Dermis blood vessel endothelial cell (primary cell): ENCODE measurements at places on chromosomes 11 and 22.

GRCh38 chr11:18259259-18259658 is 6.8 kb upstream of the SAA1 start:
- no peak for DNase-seq

DNA sequence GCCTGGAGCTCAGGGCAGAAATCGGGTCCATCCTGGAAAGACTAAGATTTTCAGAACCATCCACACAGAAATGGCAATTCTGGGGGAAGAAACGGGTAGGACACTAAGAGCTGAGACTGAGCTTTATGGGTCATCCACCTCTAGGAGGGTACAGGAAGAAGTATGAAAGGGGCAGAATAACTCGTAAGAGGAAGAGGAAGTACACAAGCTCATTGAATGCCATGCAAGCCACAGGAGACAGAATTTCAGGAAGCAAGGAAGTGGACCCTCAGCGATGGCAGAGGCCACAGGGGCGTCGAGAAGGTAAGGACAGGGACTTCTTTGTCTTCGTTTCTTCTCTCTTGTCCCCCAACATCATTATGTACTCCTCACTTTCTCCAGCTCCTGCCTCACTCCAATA is 169.6 kb downstream of the MAML2 start:
- no peak for DNase-seq

GRCh38 chr11:117610901-117611300 is 186.1 kb downstream of the DSCAML1 start:
- DNase-seq, result no peak

GRCh38 chr11:75627906-75628668 is 40.8 kb downstream of the MAP6 start:
- no peak for DNase-seq

DNA sequence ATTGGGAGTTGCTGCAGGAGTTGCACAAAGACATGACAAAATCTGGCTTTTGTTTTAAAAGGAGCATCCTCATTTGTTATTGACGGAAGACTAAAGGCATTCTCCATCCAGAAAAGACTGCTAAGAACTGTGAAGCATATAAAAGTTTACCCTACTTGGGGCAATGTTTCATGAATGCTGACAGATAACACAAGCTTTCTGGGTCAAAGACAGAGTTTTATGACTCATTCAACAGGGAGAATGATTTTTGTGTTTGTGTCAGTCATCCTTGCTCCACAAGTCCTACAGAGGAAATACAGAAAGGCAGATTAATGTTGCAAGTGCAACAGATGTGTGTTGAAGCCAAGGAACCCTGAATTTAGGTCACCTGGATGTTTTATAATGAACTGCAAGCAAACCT is 2.5 kb downstream of the GLYATL1 start:
- no peak for DNase-seq

DNA sequence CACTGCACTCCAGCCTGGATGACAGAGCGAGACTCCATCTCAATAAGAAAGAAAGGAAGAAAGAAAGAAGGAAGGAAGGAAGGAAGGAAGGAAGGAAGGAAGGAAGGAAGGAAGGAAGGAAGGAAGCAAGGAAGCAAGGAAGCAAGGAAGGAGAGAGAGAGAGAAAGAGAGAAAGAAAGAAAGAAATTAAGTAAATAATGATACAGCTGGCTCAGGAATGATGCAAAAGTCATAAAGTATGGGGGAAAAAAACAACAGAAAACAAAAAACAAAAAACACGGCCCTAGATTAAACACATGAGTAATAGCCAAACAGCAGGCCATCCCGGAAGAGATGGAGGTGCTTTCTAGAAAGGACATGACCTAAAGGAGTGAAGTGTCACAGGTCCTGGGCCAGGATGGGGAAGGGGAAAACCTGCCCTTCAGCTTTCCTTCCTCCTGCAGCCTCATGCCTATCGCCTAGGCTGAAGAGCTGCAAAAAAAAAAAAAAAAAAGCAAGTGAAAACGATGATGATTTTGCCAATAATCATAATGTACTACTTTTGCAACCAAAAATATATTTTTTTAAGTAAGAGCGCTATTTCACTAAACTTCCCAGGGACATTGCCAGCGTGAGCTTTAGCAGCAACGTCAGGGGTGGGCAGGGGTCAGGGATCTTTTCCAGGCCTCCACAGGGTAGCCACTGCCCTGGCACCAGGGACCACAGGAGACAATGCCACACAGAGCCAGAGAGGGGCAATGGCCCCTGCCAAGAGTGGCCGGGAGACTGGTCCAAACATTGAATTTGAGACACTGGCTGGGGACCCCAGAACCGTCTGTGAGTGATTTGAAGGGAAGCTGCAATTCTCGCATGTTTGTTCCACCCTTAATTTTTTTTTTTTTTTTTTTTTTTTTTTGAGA is 28.2 kb upstream of the TMPRSS4 start:
- no peak for DNase-seq

DNA sequence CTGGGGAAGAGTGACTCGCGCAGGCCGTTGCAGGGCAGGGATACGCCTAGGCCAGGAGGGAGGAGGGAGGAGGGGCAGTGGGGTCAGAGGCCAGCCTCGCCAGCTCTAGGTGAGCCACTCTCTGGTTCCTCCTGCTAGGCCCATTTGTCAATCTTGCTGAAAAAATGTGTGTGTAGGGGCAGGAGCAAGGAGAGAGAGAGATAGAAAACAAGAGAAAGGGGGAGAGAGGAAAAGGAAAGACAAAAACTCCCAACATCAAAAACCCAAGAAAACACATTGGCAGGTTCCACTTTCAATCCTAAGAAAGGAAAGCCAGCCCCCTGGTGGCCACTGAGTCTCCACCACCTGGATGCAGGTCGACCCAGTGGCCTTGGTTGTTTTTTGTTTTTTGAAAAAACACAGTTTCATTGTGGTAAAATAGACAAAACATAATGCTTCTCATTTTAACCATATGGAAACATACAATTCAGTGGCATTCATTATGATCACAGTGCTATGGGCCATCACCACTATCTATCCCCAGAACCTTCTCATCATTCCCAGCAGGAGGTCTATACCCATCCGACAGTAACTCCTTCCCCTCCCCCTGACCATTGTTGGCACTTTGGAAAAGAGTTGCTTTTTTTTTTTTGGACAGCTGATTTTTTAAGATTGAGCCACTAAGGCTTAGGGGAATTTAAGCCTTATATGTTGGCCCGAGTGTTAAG is 10.9 kb downstream of the OMP start:
- DNase-seq, result peak; percentile 62

- DNase-seq, result no peak
Measured at GRCh38 chr11:110947096-110947495, 234.9 kb upstream of the ARHGAP20 start.

DNA sequence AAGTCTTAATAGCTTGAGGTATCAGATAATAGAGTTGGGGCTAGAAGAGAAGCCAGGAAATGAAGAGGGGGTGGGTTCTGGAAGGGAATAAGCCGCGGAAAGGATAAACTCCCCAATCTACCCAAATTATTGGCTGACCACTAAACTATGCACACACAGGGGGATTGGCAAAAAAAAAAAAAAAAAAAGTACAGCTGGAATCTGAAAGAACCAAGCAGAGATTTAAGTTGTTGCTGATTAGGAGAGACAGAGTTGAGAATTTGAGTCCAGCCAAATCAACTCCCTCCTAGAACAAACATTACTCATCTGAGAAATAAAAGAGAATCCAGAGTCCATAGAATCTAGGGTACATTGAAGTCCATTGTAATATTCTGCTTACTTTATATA is 134.9 kb downstream of the CCDC81 start:
- no peak for DNase-seq

DNA sequence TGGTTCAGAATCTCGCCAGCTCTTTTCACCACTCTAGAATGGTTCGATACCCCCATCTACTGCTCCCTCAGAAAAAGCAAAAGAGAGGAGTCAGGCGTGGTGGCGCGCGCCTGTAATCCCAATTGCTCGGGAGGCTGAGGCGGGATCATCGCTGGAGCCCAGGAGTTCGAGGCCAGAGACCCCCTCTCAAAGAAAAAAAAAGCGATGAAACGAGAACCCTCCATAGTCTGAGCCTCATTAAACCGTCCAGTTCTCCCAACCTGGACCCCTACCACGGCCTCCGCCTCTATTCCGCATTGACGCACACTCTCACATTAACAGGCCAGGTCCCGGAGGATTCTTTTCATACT is 439 bp downstream of the SPA17 start:
- DNase-seq, result peak; percentile 7

DNA sequence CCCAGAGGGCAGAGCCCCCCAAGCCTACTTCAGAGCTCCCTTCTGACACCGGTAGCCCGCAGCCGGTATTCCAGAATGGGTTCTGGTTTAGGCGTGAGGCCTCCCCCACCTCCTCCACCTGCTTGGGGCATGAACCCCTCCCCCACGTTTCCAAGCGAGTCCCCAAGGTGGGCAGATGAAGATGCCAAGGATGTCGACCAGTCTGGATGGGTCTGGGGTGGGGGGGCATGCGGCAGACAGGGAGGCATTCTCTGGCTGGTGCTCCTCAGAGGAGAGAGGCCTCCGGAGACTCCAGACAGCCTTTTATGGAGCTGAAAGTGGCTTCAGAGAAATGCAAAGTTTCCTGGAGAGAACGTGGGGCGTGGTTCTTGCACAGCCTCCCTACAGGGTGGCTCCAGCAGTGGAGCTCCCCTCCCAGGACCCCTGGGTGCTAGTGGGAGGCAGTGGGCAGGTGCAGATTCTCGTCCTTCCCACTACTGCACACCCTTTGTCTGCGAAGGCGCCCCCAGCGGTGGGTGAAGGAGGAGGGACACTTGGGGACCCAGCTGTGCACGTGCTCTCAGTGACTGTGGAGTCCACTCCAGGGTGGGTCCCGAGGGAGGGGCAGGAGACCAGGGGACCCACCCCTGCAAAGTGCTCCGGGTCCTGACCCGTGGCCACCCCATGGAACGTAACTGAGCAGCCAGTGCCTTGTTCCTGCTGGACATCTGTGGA is 4.2 kb downstream of the CCND1 start:
- no peak for DNase-seq

DNA sequence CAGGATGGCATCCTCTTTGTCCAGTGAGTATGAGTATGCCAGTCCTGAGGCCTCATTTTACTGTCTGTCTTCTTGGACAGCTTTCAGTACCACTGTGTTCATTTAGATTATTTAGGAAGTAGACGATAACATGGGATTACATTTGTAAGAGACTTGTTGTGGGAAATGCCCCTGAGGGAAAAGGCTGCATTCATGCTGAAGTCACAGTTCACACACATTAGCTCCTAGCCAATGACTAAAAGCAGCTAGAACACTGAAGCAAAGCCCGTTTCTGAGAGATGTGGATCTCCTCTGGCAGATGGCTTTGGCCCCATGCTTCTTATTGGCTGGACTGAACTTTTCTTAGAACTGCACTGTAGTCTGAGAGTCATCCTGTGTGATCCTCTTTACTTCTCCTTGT is 242.4 kb downstream of the FAM76B start:
- DNase-seq, result no peak

DNA sequence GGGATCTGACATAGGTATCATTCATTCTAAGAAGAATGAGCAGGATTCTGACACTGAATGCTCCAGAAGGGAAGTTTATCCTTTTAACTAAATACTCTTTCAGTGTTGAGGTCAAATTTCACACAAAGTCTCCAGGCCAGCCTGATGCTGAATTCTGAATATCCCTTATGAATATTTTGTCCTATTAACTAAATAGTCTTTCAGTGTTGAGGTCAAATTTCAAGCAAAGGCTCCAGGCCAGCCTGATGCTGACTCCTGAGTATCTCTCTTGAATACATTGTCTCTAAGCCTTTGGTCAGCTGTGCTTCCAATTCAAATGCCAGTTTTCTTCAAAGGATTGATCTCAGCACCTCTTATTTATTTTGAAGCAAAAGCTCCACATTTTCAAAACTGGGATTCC is 676.8 kb downstream of the NTM start:
- no peak for DNase-seq

GRCh38 chr22:41524809-41525449 is 19.3 kb downstream of the POLR3H start:
- DNase-seq, result peak; percentile 50

- no peak for DNase-seq
Measured at GRCh38 chr11:45941285-45941684, 18.8 kb downstream of the LARGE2 start.

- peak; percentile 65 for DNase-seq
Measured at GRCh38 chr22:37601540-37602442, 6.8 kb upstream of the GGA1 start.

DNA sequence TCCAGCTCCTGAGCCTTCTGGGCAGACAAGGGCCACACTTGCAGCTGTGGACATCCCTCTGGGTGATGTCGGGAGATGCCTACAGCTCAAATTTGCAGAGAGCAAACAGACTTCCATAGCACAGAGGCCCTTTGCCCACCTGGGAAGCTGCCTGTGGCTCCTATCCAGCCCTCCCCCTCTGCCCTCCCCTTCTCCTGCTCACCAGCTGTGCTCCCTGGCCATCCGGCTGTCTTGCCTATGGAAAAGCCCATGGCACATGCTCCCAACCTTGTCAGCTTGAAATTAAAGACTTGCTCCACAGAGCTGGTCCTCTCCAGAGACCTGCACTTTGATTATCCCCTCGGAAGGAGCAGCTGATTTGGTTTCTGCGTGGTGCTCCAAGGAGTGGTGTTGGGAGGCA is 118.9 kb upstream of the NECTIN1 start:
- DNase-seq, result no peak

- no peak for DNase-seq
Measured at GRCh38 chr22:42431401-42432019, 693 bp downstream of the NFAM1 start.

DNA sequence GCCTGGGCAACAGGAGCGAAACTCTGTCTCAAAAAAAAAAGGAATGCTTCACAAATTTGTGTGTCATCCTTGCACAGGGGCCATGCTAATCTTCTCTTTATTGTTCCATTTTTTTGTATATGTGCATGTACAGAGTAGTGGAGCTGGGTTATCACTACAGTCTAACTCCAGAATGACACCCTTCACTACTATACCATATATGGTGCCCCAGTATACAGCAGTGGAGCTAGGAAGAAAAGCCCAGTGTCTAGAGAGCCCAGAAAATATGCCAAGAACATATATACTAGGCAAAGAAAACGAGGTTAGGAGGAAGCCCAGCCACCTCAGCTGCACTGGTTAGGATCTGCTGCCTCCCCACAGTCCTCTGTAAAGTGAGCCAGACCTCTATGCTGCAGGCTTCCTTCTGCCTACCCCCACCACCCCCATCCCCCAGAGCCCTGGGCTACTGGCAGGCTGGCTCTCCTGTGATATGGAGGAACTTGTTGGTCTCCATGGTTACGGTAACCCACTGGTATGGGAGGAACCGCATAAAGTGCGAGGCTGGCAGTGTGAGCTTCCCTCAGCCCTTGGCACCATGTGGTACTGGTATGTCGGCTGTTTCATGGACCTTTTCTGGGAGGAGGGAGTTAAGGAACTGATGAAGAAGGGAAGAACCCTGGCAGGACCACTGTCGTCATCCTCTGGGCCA is 34.3 kb downstream of the RCOR2 start:
- DNase-seq, result no peak

GRCh38 chr11:132068556-132068955 is 698.1 kb downstream of the NTM start:
- no peak for DNase-seq
